ENCODE measurements at places on chromosomes 11 and 22.

DNA sequence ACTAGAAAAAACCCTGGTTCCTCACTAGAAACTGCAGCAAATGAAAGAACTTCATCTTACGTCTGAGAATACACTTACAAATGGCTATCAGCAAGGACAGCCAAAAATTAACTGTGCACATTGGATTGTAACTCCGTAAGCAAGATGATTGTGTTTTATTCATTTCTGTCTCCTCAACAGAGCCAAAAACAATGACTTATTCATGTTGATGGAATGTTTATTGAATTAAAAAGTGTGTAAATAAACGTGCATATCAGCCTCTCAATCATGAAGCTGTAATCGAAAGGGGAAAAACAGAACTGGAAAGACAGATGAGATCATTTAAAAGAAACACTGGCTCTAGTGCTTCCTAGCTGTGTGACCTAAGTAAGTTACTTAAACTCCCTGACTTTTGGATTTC lies 307.5 kb upstream of the ZC3H12C start:
- no peak for DNase-seq

- DNase-seq: no peak
Measured at GRCh38 chr11:33712436-33712835, 11.8 kb upstream of the C11orf91 start.

- DNase-seq: no peak
Measured at GRCh38 chr11:1339066-1339675, 29.7 kb upstream of the TOLLIP start.

DNA sequence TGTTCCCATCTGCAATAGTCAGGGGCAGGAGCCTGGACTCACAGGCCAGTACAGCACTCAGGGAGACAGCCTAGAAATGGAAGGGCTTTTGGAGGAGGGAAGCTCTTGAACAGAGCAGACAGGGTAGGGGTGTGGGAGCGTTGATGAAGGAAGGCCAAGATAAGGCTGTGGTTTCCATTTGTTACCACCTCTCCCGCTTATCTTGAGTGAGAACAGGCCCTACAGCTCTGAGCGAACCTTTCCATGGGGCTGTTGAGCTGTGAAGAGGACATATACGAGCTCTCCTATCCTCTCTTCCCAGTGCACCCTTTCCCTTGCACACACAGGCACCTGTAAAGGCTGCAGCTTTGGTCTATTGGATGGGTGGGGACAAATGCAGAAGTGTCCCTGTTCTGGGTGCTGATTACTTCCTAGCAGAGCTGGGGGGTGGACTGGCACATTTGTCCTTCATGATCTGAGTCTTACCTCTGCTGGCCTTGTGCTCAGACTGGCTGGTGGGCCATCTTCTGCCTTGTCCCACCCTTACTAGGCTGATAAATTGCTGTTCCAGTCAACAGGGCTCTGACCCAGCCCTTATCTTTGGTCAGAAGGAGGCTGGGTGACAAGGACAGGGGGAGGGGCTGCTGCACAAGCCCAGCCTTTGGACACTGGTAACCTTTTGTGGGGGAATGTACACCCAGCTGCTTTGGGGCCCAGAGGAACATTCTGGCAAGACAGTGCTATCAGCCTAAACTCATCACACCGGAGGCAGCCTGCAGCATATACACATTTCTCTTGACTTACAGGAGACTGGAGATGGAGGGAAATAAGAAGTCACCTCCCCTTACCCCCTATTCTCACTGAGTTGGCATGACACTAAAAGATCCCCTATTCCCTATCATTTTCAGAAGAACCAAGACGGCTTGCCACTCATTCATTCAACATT lies 80.1 kb upstream of the NNMT start:
- DNase-seq: no peak

DNA sequence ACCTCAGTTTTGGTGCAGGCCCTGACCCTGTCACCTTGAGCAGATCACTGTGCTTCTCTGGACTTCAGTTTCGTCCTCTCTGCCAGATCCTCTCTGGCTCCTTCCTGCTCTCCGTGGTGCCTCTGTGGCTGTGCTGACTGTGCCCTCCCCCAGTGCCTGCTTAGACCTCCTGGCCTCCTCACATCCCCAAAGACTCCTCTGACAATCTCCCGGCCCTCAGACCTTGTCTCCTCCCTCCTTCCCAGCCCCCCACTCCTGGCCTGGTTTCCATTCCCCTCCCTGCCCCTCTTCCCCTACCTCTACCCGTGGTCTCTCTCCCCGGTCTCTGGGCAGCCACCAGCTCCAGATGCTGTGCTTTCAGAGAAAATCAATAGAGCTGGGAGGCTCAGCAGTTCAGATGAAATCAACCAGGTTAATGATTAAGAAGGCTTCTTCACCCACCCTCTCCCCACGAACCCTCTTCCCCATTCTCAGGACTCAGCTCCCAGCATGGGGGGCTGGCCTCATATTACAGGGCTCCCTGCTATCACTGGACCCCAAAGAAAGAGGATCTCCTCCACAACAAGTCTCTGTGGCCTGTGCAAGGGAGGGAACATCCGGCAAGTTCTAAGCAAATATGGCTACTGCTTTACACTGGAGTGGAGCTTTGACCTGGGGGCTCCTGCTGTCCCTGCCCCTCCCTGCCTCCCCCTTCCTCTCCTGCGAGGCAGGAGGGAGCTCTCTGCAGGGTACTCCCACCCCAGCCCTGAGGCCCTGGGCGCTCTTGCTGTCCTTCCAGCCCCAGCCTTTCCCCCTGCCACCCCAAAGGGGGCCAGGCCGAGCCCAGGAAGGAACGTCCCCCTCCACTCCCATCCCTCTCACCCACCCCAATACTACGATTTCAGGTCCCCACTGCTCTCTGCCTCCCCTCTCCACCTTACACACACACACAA lies 8.5 kb downstream of the BACE1-AS start:
- no peak for DNase-seq

GRCh38 chr11:62831520-62832335 lies at the start of gene STX5:
Gene STX5 (minus strand): TSS chr11:62832051. CDS start chr11:62831243, 808 bp downstream.
- DNase-seq: peak; percentile 99

GRCh38 chr11:13667245-13667644 lies 1.2 kb upstream of the FAR1 start:
- DNase-seq: no peak

GRCh38 chr11:773425-773824 lies 3.9 kb downstream of the GATD1 start:
- DNase-seq: no peak

GRCh38 chr11:44950031-44950624 lies 555 bp downstream of the TP53I11 start:
- DNase-seq: no peak

DNA sequence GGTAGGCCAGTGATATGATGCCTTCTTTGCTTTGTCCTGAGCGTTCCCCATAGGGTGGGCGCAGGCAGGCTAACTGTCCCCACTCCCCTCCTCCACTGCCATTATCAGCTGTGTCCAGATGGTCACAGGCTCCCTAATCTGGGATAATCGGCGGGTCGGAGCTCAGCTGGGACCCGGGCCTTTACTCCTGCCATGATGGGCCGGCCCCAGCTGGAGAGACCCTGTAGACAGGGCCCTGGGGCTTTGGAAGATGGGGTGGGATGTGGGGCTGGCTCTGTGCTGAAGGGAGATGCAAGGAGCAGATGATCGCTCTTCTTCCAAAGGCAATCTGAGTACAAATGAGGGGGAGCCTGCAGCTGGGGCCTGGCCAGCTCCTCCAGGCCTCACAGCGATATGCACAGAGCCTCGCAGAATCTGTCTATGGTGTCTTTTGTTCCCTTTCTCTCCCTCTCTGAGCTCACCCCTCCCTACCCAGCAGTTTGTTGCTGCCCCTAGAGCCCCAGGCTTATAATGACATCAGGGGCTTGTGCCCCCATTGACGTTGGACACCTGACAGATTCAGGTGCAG lies 11.9 kb downstream of the KLHL35 start:
- no peak for DNase-seq

GRCh38 chr11:9803685-9804418 lies 140.0 kb downstream of the SWAP70 start:
- no peak for DNase-seq

- DNase-seq: no peak
Measured at GRCh38 chr11:131481971-131482370, 111.6 kb downstream of the NTM start.

DNA sequence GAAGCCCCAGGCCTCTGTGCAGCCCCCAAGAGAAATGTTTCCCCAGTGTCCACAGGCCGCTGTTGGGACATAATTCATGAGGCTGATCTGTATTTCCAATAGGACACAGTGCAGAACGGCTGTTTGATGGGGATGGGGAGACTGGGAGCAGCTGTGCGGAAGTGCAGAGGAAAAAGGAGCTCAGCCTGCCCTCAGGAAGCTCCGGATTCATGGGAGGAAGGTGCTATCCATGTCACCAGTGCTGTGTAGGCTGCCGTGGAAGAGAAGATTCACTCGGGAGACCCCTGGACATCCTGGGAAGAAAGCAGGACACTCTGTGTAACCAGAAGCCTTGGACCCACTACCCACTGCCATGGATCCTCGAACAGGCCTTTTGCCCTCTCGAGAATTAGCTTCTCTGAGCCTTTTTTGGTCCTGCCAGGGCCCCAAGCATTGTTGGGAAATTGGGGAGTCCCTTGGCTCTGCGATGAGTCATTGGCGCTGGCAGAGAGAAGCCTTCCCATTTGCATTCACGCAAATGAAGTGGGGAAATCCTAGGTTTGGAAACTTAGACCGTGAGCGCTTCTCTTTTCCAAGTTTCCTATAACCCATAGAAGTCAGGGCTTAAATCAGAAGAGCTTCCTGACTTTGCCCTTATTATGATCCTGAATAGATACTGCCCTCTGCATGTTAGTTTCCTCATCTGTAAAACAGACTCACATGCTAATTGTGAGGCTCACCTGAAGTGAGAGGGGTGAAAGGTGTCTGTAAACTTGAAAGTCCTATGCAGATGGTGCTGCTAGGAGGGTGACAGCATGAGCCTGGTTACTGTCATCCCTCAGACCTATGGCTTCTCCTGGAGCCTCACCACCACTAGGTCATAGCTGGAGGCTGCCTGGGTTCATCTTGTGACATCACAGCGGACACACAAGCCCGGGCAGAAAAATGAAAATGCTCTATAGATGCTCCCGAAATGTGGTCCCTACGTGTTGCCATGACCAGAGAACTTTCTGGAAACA lies 229.2 kb upstream of the B3GAT1 start:
- DNase-seq: no peak

GRCh38 chr11:119709638-119710346 lies 19.2 kb downstream of the NECTIN1 start:
- no peak for DNase-seq

DNA sequence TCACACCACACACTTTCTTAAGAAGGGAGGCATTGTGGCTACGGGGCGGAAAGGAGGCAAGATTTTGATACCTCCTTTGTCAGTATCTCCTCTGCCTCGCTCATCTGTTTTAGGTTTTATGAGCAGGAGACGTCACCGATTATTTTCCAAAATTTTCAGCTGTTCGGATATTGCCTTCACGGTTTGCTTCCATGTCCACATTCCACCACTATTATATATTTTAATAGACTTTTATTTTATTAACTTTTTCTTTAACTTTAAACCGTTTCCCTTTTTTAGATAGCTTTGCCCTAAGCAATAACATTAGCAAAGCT lies 33.7 kb upstream of the CREB3L1 start:
- no peak for DNase-seq

GRCh38 chr11:12531020-12531419 lies 143.2 kb upstream of the TEAD1 start:
- no peak for DNase-seq

GRCh38 chr11:13103962-13104554 lies 94.9 kb downstream of the RASSF10 start:
- no peak for DNase-seq

- no peak for DNase-seq
Measured at GRCh38 chr22:48757581-48757980, 1070.1 kb downstream of the BRD1 start.

- DNase-seq: no peak
Measured at GRCh38 chr11:128330203-128330602, 257.2 kb downstream of the ETS1 start.

- no peak for DNase-seq
Measured at GRCh38 chr11:102662607-102663006, 37.5 kb upstream of the MMP20 start.

- no peak for DNase-seq
Measured at GRCh38 chr11:15800111-15800800, 556.1 kb downstream of the SOX6 start.

- DNase-seq: no peak
Measured at GRCh38 chr11:87712802-87713202, 462.4 kb downstream of the RAB38 start.

DNA sequence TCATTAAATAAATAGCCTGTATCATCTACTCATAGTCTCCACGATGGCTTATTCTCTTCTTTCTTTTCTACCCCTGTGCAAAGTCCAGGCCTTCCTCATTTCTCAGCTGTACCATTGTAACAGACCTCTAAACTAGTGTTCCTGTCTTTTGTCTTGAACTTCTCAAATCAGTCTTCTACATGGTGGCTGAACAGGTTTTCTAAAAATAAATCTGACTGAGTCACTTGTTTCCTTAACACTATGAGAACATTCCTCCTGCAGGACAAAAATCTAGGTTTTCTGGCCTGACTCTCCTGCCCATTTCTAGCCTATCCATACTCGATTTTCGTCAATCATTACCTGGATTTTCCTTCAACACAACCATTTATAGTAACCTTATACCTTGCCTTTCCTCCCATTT lies 1080.8 kb upstream of the TENM4 start:
- DNase-seq: no peak

GRCh38 chr11:100220801-100221200 lies 466.3 kb upstream of the ARHGAP42 start:
- no peak for DNase-seq

- DNase-seq: no peak
Measured at GRCh38 chr11:83127310-83127637, 29.7 kb upstream of the PCF11 start.

GRCh38 chr22:49062155-49062801 lies 765.4 kb downstream of the BRD1 start:
- DNase-seq: no peak

DNA sequence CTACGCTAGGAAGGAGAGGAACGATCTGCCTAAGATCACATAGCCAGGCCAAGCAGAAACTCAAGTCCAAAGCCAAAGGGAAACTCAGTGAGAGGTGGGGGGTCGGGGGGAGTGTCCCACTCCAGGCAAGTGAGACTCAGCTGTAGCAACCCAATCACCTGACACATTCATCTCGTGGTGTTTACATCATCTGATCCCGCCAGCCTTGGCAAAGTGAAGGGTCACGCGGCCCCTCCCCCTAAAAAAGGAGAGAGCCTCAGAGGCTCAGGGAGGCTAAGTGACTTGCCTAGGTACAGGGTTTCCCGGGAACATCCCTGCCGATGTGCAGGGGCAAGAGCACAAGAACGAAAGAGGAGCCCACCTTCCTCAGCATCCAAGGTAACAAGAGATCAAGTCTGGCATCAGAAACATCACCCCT lies 21.5 kb downstream of the MYH9 start:
- DNase-seq: no peak

Measured in stimulated activated CD8-positive, alpha-beta memory T cell treated with anti-CD3 and anti-CD28 coated beads, Interleukin-2, amount 100 ng/mL, for 48 hours (primary cell).